ENCODE measurements at places on chromosomes 16 and 17.

GRCh38 chr17:77935121-77935571, 23.4 kb upstream of the TNRC6C start:
- no peak for DNase-seq

DNA sequence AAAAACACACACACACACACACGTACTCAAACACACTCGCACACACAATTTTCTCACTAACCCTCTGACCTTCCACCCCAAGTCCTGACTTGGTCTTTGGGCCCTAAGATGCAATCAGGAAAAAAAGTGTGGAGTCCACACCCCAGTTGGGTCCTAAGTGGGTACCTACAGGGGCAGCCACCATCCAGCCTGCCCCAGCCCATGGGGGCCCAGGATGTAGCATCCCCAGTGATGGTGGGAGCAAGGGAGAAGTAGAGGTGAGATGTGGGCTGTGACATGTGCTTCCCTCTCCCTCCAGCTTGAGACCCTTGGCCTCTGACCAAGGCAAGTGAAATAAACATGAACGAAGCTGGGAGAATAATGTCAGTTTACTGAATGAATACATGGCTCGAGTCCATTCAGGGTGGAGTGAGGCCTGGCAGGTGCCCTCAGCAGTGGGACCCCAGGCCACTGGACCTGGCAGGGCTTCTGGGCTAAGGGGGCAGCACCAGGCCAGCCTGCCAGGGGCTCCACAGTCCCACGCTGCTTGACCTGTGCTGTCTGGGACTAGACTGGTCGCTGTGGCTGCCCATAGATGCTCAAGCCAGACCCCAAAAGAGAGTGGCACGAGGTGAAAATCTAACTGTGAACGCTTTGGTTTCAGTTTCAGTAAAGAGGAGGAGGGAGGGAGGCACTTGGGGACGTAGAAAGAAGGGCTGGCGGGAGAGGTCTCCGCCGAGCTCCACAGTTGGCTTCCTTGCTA, 73.7 kb downstream of the MRC2 start:
- no peak for DNase-seq

- DNase-seq = peak; percentile 80
Measured at GRCh38 chr17:16486373-16487250, 5.4 kb downstream of the LRRC75A start.

DNA sequence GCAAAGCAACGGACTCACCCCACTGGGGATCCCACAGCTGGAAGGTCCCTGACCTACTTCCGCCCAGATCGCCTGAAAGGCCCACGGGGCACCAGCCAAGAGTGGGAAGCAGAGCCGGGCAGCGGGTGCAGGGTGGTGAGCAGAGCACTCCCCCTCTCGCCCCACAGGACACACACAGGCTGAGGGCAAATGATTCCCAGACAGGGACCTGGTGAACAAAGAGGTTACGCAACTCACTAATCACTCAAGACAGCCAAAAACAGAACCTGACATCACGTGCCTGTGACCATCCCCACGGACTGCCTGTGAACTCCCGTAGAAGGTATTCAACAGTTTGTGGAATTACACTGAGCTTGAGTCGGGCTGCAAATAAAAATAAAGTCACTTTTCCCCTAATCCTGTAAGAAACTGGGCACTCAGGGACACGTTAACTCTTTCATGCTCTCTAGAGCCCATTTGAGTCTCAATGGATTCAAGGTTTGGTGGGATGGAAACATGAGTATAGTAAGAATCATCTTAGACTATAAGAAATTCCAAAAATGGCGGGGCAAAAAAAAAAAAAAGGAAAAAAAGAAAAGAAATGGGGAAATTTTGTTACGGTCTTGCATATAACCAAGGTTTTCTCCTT, 396.1 kb downstream of the SOX9 start:
- DNase-seq = peak; percentile 43

DNA sequence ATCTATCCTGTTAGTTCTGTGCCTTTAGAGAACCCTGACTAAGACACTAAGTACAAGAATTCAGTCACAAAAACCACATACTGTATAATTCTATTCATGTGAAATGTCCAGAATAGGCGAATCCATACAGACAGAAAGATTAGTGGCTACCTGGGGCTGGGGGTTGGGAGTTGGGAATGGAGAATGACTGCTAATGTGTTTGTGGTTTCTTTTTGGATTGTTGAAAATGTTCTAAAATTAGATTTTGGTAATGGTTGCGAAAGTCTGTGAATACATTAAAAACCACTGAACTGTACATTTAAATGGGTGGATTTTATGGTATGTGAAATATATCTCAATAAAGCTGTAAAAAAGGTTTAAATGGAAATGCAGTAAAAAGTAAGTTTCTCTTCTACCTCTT, 80.4 kb upstream of the AKTIP start:
- no peak for DNase-seq

- DNase-seq = peak; percentile 13
Measured at GRCh38 chr16:53821487-53821886, 117.5 kb downstream of the FTO start.

- DNase-seq = no peak
Measured at GRCh38 chr16:9103546-9103945, 12.1 kb downstream of the HAPSTR1 start.
